ENCODE measurements at places on chromosomes 12 and 14.

DNA sequence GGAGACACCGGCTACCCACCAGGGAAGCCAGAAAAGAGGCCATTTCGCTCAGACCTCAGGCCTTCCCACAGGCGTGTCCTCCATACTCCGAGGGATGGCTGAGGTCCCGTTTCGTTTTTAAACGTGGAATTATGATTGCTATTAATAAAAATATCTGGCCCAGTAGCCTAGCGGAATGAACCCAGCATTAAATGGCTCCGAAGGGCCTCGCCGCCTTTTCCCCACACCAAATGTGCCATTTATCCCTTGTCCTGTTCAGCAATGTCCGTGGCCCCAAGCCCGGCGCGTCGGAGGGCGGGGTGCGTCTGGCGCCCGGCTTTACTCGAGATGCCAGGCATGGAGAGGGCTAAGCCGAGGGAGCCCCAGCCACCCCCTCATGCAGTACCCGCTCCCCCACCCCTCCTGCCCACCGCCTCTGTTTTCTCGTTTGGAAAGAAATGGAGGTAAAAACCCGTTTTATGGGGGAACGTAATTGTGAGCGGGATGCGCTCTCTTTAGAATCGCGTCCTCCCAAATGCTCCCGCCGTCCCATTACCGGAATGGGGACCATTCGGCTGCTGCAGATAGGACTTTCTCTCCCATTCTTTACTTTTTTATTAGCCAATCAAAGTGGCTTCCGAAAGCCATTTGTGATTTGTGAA is 5.7 kb downstream of the HOXC8 start:
- no peak for DNase-seq

- no peak for DNase-seq
Measured at GRCh38 chr14:21106176-21106497, 5.3 kb downstream of the TMEM253 start.

GRCh38 chr12:110062241-110062640 is 13.9 kb upstream of the C12orf76 start:
- no peak for DNase-seq

GRCh38 chr14:64584190-64584589 is 34.4 kb downstream of the PPP1R36 start:
- DNase-seq = no peak

- DNase-seq = no peak
Measured at GRCh38 chr12:39431797-39432196, 11.1 kb downstream of the KIF21A start.
